ENCODE measurements at places on chromosomes 13 and 19. TPM values are rescaled to one million over a fixed set of nuclear protein-coding genes. Genes with fewer than 3 reads are reported as not detected.
A peak's percentile ranks its signal among the peaks of the same experiment; 100 is the strongest.

Gene OR7D2
- total RNA-seq = 0.41 TPM

DNA sequence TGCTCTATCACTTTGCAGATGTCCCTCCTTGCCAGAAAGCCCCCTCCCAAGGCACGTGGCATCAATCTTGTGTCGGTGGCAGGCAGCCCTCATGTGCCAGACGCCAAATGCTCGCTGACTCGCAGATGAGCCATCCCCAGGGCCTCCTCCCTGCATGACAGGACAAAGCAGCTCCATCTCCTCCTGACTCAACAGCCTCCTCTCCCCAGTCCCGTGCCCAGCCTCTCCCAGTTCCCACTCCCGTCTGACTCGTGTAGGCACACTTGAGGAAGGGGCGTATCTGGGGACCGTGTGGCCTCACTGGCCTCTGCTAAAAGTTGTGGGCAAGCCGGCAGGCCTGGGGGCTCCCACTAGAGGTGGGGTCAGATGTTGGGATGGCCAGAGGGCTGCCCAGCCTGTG lies 133.6 kb downstream of the STK24 start:
- H3K4me3 ChIP-seq = no peak overlapping the region
- no peak for DNase-seq
- H3K27ac ChIP-seq = peak overlapping the region; percentile 64
- H3K4me1 ChIP-seq = no peaks in the 10 kb centered on the region
- no peaks in the 10 kb centered on the region for H3K27me3 ChIP-seq
- H3K36me3 ChIP-seq = peaks cover 85% of the 10 kb centered on the region

DNA sequence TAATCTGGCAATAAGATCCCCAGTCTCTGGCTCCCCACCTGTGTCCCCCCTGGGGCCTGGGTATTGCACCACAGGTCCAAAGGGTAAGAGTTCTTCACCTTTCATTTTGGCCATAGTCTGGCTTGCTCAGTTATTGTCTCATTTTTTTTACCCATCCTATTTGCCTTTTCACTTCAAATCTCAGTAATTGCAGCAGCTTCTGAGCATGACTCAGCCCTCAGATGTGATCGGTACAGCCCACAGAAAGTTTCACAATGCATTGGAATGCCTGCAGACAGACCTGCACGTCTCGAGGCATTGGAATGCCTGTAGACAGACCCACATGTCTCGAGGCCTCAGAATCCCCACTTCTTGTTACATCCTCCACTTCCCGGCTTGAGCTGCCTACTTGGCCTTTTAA lies 173.6 kb downstream of the NUFIP1 start:
- H3K4me1 ChIP-seq = no peaks in the 10 kb centered on the region
- H3K27me3 ChIP-seq = no peaks in the 10 kb centered on the region
- peak; percentile 67 for DNase-seq
- no peak overlapping the region for H3K4me3 ChIP-seq
- H3K27ac ChIP-seq = no peak overlapping the region
- H3K36me3 ChIP-seq = no peaks in the 10 kb centered on the region

- no peaks in the 10 kb centered on the region for H3K27me3 ChIP-seq
- peaks cover 41% of the 10 kb centered on the region for H3K36me3 ChIP-seq
- H3K4me1 ChIP-seq = no peaks in the 10 kb centered on the region
These were observed 59.2 kb downstream of the STK24 start for GRCh38 chr13:98517576-98518310.

GRCh38 chr19:18000915-18001776 lies 6.8 kb upstream of the ARRDC2 start:
- no peaks in the 10 kb centered on the region for H3K36me3 ChIP-seq
- DNase-seq = peak; percentile 89
- peak overlapping the region; percentile 75 for H3K4me3 ChIP-seq
- H3K27me3 ChIP-seq = peaks cover 10% of the 10 kb centered on the region
- no peaks in the 10 kb centered on the region for H3K4me1 ChIP-seq

GRCh38 chr13:112341976-112342735 lies 34.0 kb upstream of the SPACA7 start:
- no peaks in the 10 kb centered on the region for H3K36me3 ChIP-seq
- H3K4me3 ChIP-seq = no peak overlapping the region
- no peak overlapping the region for H3K27ac ChIP-seq
- H3K4me1 ChIP-seq = no peaks in the 10 kb centered on the region
- H3K27me3 ChIP-seq = peaks cover 36% of the 10 kb centered on the region

DNA sequence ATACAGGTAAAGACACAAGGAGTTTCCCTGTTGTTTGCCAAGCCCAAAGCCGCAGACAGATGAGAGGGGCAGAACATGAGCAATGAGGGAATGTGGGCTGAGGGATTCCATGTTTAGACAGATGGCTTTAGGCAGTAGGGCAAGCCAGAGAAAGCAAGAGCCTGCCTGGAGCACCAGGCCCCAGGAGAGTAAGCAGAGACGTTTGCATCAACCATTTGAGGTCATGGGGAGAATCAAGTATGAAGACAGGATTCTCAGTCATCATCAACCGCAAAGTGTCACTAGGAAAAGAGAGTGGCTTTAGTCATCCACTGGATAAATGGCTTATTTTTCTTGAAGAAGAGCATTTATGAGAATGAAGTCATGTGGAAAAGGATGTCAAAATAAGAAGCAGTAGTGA lies 184.7 kb downstream of the COG6 start:
- no peak for DNase-seq
- no peak overlapping the region for H3K27ac ChIP-seq
- H3K27me3 ChIP-seq = no peaks in the 10 kb centered on the region
- no peak overlapping the region for H3K4me3 ChIP-seq
- H3K36me3 ChIP-seq = no peaks in the 10 kb centered on the region

DNA sequence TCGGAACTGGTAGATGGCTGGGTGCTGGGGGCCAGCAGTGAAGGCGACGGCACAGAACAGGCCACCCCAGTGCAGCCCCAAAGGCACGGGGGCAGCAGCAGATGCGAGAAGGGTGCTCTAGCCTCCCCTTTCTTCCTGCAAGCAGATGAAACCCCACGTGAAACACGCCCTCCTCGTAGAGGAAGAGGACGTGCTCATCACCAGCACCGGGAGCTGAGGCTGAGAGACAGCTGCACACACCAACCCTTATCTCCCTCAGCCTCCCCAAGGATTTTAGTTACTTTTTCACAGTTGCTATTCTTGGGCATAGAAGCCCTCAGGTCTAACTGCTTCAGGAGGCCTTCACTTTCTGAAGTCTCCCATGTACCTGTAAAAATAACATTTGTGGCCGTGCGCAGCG lies 11.9 kb downstream of the ZNF787 start:
- H3K4me3 ChIP-seq = no peak overlapping the region
- H3K36me3 ChIP-seq = peaks cover 3% of the 10 kb centered on the region
- no peaks in the 10 kb centered on the region for H3K27me3 ChIP-seq
- no peak for DNase-seq

Gene PSG1
- total RNA-seq = not detected

DNA sequence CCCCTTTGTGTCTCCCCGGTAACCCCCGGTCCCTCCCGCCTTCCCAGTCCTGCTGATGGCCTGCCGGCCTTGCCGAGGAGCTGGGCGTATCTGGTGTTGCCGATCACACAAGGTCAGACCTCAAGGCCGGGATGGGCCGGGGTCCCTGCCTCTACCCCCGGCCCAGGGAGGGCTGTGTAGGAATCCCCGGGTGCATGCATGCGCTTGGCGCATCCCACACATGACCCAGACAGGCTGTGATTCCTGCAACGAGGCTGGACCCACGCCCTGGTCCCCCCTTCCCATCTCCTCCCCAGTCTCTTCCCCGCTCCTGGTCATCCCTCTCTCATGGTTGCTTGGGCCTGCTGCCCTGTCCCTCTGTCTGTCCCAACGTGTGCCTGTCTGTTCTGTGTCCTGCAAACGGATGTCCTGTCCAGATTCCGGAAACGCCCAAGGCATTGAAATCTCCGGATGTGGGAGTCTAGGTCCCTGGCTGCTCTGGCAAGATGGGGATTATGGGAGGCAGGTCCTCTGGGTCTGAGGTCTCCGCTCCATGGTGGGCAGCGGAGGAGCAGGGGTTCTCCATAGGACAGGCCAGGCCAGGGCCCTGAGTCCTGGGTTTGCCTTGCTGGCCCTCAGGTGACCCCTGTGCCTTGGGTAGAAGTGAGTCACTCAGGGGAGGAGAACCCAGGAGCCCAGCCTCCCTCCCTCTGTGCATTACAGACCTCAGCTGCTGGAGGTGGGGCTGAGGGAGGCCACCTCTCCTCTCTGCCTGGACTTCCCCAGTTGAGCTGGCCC lies 1.6 kb downstream of the PKN1 start:
- H3K27me3 ChIP-seq = no peaks in the 10 kb centered on the region
- no peak for DNase-seq
- H3K36me3 ChIP-seq = peaks cover 8% of the 10 kb centered on the region
- H3K4me1 ChIP-seq = no peaks in the 10 kb centered on the region
- peak overlapping the region; percentile 80 for H3K4me3 ChIP-seq

GRCh38 chr13:92805766-92806165 lies 420.8 kb upstream of the GPC6 start:
- no peak for DNase-seq
- no peak overlapping the region for H3K4me3 ChIP-seq
- H3K4me1 ChIP-seq = no peaks in the 10 kb centered on the region
- no peaks in the 10 kb centered on the region for H3K36me3 ChIP-seq
- no peak overlapping the region for H3K27ac ChIP-seq

- H3K27ac ChIP-seq = no peak overlapping the region
- H3K4me1 ChIP-seq = no peaks in the 10 kb centered on the region
- no peaks in the 10 kb centered on the region for H3K27me3 ChIP-seq
- no peaks in the 10 kb centered on the region for H3K36me3 ChIP-seq
- no peak overlapping the region for H3K4me3 ChIP-seq
These were observed 826.4 kb downstream of the GPC5 start for GRCh38 chr13:92224825-92225224.

GRCh38 chr13:34174671-34175145 lies 356.8 kb downstream of the RFC3 start:
- no peak overlapping the region for H3K4me3 ChIP-seq
- no peak overlapping the region for H3K27ac ChIP-seq
- H3K4me1 ChIP-seq = peaks cover 5% of the 10 kb centered on the region
- DNase-seq = no peak
- no peaks in the 10 kb centered on the region for H3K36me3 ChIP-seq

DNA sequence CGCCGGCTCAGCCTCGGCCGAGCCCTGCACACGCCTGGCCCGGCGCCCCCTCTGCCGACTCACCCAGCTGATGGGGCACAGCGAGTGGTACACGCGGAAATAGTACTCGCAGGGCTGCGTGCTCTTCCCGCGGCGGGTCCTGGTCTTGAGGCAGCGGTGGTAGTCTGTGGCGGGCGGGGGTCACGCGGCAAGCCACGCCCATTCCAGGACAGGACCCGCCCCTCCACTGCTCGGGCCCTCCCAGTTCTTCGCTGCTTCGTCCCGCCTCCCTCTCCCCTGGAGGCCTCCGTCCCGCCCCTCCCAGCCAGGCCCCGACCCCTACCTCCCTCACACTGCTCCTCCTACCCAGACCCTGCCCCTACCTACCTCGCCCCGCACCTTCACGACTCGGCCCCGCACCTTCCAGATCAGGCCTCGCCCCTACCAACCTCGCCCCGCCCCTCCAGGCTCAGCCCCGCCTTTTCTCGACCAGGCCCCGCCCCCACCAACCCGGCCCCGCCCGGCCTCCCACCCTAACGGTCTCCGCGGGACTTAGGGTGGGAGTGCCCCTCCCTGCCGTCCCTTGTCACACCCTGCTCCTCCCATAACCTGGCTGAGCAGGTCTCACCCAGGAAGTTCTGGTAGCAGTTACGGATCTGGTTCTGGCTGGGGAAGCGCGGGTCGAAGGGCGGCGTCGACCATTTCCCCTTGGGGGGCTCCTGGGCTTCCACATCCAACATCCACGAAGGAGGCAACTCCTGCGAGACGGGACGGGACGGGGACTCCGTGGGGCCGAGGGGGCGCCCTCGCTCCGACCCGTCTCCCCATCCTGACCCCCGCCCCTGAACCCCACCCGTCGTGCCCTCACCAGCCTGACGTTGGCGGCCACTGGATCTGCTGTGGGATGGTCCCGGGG lies 469 bp downstream of the COX6B2 start:
- no peak overlapping the region for H3K27ac ChIP-seq
- H3K36me3 ChIP-seq = peaks cover 4% of the 10 kb centered on the region
- H3K4me3 ChIP-seq = peak overlapping the region; percentile 76
- no peaks in the 10 kb centered on the region for H3K4me1 ChIP-seq
- peak; percentile 94 for DNase-seq

Gene DENND1C
- total RNA-seq = 1.7 TPM

Gene CCDC8
- total RNA-seq = 27.5 TPM

DNA sequence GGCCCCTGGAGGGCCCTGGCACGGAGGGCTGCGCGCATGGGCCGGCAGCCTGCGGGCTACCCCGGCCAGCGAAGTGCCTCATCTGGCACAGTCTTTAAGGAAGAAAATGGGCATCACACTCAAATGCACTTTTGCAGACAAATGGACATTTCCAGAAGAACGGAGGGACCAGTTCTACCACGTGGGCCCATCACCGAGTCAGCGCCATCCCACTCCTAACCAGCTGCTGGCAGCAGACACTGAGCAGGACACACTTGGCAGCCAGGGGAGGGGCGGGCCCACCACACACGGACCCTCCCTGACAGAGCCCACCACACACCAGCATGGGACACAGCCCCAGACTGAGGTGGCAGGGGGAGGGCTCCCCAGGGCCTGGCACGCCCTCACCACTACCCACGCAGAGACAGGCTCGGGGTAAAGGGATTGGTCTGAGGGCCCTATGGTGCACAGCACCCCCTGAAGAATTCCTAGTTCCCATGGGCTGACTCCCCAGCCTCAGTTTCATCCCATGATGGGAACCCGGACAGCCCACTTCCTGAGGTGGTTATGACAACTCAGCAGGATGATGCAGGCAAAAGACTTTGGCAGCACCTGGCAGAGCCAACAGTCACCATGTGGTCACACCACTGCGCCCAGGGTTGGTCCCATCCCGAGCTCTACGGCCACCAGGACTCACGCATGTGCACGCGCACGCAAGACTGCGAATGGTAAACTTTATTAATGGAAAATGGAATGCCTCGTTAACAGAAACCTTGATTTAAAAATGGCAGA lies 18.7 kb upstream of the TINCR start:
- peak overlapping the region; percentile 86 for H3K27ac ChIP-seq
- no peak for DNase-seq
- H3K4me1 ChIP-seq = peaks cover 13% of the 10 kb centered on the region
- no peak overlapping the region for H3K4me3 ChIP-seq
- no peaks in the 10 kb centered on the region for H3K27me3 ChIP-seq
- H3K36me3 ChIP-seq = peaks cover 38% of the 10 kb centered on the region

DNA sequence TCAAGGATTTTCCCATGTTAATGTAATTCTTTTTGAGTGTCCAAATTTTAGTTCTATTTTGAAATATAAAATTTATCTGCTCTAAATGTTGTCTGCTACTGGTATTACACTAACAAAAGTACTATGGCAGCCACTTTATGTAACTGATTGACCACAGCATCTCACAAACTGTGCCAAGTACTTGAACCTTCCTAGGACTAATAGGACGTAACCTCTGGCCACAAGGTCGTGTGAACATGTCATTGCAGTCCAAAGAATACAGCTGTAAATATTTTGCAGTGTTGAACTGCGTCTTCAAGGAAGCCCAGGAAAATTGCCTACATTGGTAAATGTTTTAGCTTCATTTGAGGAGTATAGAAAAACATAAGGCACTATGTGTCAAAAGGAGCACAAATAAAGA lies 1.9 kb downstream of the KCTD4 start:
- H3K36me3 ChIP-seq = peaks cover 5% of the 10 kb centered on the region
- no peak for DNase-seq
- no peaks in the 10 kb centered on the region for H3K27me3 ChIP-seq

DNA sequence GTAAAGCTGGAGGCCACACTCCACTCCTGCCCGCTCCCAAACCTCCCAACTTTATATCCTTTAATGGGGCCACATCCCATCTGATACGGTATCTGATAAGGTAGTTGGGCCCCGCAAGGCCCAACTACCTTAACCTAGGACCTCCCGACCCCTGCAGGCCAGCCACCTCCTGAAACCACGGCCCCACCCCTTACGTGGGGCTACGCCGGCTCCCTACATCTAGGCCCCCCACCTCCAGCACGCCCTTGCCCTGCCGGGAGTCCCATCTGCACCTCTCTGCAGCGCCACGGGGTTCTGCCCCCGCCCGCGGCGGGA lies 2.2 kb downstream of the IGFLR1 start:
- peaks cover 37% of the 10 kb centered on the region for H3K36me3 ChIP-seq
- no peak for DNase-seq
